ENCODE measurements at places on chromosomes 11 and 22.

GRCh38 chr11:12721816-12722604 is 47.8 kb downstream of the TEAD1 start:
- DNase-seq = no peak

DNA sequence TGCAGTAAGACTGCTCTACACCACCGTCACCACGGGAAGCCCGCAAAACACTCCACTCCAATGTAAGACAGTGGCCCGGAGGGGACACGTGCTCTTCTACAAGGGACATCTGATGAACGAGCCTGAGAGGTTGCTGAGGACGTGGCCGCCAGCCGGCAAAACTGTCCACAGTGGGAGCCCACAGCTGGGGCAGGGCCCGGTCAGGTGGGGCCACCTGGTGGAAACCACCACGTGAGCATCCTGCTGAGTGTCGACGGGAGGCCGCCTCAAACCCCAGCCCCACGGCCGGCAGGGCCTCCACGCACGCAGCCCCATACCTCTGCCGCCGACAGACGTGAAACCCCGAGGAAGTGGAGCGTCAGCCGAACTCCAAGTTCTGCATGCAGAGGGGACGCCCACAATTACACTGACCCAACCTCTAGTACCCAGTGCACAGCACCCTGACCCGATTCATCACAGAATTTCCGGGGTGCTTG is 42.6 kb downstream of the BRD1 start:
- DNase-seq = no peak

DNA sequence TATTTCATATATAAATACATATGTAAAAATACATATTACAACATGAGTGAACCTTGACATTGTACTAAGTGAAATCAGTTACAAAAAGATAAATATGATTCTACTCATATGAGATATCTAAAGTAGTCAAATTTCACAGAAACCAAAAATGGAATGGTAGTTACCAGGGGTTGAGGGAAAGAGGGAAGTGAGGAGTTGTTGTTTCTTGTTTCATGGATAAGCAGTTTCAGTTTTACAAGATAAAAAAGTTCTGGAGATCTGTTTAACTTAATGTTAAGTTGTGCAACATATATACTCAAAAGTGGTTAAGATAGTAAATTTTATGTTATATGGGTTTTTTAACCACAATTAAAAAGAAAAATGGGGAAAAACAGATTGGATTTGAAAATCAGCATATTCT is 107.7 kb downstream of the ELP4 start:
- no peak for DNase-seq

GRCh38 chr11:87970762-87971161 is 204.5 kb downstream of the RAB38 start:
- DNase-seq = no peak

- DNase-seq = no peak
Observed at GRCh38 chr11:72327606-72328005, 83.6 kb upstream of the PHOX2A start.

DNA sequence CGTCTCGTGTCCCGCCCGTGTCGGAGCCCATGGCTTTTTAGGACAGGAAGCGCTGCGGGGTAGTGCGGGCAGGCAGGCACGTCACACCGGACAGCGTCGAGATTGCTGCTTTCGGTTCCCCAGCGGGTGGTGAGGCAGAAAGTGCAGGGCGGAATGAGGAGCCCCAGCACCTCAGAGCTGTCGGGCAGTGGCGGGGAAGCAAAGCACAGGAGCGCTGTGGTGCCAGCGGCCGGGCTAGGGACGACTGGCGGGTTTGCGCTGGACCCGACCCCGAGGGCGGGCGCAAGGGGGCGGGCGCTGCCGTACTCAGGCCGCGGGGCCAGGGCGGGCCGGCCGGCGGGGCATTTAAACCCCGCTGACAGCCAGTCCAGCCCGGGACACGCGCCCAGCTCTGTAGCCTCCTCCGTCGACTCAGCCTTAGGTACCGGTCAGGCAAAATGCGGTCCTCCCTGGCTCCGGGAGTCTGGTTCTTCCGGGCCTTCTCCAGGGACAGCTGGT is at the start of gene SLC37A2:
SLC37A2 (plus strand) TSS at position 375 of the 498 bp plus-strand sequence; CDS start at position 438, 63 bp downstream.
- peak; percentile 43 for DNase-seq
